ENCODE measurements at places on chromosomes 6 and 20.

GRCh38 chr6:20024316-20024673 lies 187.1 kb downstream of the ID4 start:
- no peak for DNase-seq

GRCh38 chr20:16647875-16648597 lies 74.8 kb upstream of the KIF16B start:
- DNase-seq, result no peak

- DNase-seq, result no peak
Observed at GRCh38 chr6:152268846-152269442, 368.2 kb downstream of the SYNE1 start.

DNA sequence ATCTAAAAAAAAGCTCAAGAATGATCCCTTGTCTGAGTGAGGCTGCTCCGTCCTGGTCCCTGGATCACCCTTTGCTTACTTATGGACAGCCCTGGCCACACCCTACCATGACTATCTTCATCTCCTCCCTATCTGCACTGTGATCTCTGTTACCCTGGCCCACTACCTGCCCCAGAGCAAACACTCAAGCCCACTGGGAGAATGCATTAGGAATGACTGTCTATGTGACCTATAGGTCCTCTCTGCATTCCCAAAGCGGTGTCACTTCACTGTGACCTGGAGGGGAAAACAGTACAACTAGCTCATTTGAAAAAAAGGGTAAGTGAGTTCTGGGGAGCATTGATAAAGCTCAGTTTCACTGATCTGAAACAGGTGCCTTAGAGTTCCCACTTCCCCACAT lies 86.4 kb upstream of the FOXP4 start:
- no peak for DNase-seq

- no peak for DNase-seq
Observed at GRCh38 chr6:155635416-155635815, 179.8 kb upstream of the NOX3 start.

- peak; percentile 45 for DNase-seq
Observed at GRCh38 chr6:72621291-72622093, at the start of gene KCNQ5. Gene KCNQ5 (plus strand): TSS chr6:72622064.

- no peak for DNase-seq
Observed at GRCh38 chr6:168929871-168930450, 323.7 kb downstream of the THBS2 start.

DNA sequence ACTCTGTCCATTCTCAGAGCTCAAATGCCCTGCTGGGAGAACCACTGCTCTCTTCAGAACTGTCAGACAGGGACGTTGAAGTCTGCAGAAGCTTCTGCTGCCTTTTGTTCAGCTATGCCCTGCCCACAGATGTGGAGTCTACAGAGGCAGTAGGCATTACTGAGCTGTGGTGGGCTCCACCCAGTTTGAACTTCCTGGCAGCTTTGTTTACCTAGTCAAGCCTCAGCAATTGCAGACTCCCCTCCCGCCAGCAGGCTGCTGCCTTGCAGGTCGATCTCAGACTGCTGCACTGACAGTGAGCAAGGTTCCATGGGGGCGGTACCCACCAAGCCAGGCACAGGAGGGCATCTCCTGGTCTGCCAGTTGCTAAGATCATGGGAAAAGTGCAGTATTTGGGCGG lies 21.8 kb upstream of the UFL1 start:
- DNase-seq, result no peak

GRCh38 chr6:111667931-111668330 lies 62.3 kb upstream of the TRAF3IP2 start:
- no peak for DNase-seq

DNA sequence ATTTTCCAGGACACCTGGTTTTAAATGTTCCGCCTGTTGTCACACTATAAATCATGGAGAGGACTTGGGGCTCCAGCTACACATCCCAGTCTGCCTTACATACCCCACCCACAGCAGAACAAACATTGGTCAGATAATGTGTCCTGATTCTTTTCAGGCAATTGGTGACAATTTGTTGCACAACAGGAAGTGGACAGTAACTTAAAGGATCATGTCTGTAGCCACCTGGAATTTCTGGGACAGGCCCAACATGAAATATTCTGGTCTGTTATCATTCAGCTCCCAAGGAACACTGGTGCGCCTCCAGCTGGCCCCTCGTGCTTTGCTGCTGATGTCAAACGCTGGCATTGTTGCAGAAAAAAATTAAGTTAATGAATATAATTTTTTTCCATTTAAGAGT lies 117.2 kb downstream of the SOBP start:
- no peak for DNase-seq

- no peak for DNase-seq
Observed at GRCh38 chr20:7161690-7162089, 394.2 kb downstream of the BMP2 start.

DNA sequence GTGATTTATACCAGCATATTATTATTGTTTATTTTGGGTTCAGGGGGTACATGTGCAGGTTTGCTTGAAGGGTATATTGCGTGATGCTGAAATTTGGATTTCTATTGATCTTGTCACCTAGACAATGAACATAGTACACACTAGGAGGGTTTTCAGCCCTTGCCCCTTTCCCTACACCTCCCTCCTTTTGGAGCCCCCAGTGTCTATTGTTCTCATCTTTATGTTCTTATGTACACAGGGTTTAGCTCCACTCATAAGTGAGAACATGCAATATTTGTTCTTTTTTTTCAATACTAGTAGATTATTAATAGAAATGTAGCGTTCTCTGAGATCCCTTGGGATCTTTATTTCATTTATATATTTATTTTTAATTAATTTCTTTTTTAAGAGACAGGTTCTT lies 79.2 kb upstream of the MRAP2 start:
- DNase-seq, result no peak

- DNase-seq, result no peak
Observed at GRCh38 chr6:33714385-33715040, 3.0 kb upstream of the UQCC2 start.

- DNase-seq, result no peak
Observed at GRCh38 chr6:158402184-158402583, 89.9 kb downstream of the TULP4 start.

DNA sequence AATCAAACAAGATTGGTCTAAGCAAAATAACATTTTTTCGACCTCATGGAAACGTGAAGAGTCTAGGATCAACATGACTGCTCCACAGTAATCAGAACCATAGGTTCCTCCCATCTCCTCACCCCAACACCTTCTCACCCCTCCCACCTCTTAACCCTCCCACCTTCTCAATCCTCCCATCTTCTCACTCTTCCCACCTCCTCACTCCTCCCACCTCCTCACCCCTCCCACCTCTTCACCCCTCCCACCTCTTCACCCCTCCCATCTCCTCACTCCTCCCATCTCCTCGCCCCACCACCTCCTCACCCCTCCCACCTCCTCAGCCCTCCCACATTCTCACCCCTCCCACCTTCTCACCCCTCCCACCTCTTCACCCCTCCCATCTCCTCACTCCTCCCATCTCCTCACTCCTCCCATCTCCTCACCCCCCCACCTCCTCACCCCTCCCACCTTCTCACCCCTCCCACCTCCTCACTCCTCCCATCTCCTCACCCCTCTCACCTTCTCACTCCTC lies 567.4 kb downstream of the C6orf118 start:
- no peak for DNase-seq

- DNase-seq, result no peak
Observed at GRCh38 chr20:43853174-43853803, 61.4 kb upstream of the TOX2 start.

GRCh38 chr20:38543014-38543906 lies 37.7 kb upstream of the ADIG start:
- DNase-seq, result no peak

DNA sequence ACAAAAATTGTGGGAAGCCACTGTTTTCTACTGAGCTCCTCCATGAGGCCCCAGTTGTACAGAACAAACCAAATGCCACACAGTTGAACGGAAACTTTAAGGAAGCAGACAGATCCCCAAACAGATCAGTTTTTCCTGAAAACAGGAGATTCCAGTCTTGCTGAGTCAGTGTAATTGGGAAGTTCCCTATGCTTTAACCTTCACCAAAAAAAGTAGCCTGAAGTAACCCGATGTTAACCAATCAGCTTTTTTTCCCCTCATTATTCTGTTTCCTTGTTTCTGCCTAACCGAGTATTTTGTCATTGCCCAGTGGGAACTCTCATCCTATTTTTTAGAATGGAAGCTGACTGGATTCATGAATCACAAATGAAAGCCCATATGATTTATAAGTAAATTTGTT lies 36.7 kb downstream of the MARCKS start:
- DNase-seq, result no peak

GRCh38 chr20:40724566-40724965 lies 35.5 kb upstream of the MAFB start:
- DNase-seq, result no peak

- DNase-seq, result no peak
Observed at GRCh38 chr6:170504479-170504878, 48.6 kb downstream of the PSMB1 start.

- no peak for DNase-seq
Observed at GRCh38 chr6:7723554-7723953, 2.3 kb upstream of the BMP6 start.

- peak; percentile 65 for DNase-seq
Observed at GRCh38 chr6:158068893-158069799, 87.5 kb downstream of the SYNJ2 start.

DNA sequence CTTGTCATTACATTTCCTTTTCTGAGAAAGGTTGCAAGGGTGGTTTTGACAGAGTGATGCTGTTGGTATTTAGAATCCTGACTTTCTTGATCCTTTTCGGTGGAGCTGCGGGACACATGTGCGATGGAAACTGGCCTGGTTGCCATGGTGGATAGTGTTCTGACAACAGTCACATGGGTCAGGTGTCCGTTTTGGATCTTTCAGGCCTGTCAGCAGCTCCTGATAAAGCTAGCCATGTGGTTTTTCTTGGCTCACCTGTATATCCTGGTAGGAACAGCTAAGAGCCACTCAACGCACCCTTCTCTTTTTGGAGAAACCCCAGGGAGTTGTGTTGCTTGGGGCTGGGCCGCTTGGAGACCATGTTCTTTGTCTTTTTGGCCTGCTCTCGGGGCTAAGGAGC lies 177.4 kb downstream of the MTFR2 start:
- no peak for DNase-seq

GRCh38 chr6:50663806-50664205 lies 49.5 kb upstream of the TFAP2D start:
- no peak for DNase-seq

DNA sequence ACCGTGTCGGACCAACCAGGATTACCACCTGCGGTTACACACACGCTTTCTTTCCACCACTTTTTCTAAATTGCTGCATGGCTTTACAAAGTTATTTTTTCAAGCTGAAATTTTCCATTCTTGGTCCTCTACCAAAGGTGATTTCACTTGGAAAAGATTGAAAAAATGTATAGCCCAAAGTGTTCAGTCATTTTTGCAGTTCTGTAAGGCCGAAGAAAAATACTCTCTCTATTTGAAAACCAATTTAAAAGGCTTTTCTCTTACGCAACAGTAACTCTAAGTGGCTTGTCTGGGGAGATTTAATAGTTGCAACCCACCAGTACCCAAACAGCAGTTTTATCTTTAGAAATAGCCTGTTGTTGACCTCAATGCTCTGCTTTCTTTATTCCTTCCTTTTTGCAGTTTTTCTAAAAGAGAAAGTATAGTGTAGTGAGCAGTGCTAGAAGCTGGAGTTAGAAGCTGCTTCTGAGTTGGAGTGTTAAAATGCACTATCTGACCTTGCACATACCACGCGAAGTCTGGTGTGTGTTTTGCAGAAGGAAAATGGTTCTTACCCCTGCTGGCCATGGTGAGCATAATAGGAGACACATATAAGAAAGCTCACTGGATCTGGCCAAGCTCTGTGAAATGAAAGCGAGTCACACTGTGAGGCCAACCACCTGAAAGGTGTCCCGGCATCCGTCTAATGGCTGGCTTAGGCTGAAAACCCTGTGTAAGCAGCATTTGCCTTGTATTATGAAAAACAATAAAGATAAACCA lies 271.6 kb upstream of the PRND start:
- no peak for DNase-seq

- no peak for DNase-seq
Observed at GRCh38 chr20:4045741-4046140, 30.4 kb upstream of the RNF24 start.

DNA sequence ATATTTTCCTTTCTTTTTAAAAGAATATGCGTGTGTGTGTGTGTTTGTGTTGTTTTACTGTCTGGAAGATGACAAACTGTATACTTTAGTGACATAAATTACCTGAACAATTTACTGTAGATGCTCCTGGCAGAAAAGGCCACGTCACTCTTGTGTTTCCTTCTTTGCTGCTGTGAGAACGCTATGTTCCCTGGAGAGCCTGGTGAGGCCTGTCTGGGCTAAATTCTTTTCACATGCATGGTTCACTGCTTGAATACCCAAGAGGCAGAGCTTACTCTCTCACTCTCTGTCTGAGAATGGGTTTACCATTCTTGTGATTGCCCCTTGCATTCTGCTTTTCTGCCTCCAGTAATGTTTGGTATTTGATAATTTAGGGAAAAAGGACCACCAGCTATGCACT lies 64.3 kb downstream of the EDN1 start:
- no peak for DNase-seq

DNA sequence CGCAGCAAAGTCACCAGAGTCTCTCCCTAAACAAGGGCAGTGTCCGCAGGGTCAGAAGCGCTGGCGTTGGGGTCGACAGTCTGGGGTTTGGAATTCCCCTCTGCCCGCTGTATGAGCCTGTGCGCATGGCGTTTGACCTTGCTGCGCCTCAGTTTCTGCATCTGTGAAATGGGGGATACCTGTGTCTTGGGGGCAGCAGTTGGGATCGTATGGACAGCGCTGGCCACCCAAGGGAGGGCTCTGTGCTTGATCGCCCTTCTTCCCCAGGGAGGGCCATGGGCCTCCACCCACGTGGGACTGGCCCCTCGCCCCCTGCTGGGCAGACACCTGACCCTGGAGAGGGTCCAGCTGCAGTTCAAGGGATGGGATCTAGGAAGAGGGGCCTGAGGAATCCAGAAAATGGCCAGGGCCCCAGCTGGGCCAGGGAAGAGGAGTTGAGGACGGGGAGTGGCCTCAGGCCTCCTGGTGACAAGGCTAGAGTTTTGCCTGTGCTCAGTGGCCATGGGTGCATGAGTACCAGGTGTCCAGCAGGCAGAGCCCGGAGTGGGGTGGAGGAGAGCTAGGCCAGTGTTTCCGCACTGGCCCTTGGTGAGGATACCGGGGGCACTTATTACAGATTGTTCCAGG lies 26.4 kb upstream of the PHACTR3 start:
- DNase-seq, result no peak

All from activated CD4-positive, alpha-beta T cell treated with anti-CD3 and anti-CD28 coated beads, Interleukin-10, Interleukin-2, amounts not matched to agents 100 ng/mL and 50 ng/mL, durations not matched to agents 16 hours and 8 hours (primary cell).